ENCODE measurements at places on chromosomes 11 and 22. TPM values are rescaled to one million over a fixed set of nuclear protein-coding genes. Genes with fewer than 3 reads are reported as not detected.

DNA sequence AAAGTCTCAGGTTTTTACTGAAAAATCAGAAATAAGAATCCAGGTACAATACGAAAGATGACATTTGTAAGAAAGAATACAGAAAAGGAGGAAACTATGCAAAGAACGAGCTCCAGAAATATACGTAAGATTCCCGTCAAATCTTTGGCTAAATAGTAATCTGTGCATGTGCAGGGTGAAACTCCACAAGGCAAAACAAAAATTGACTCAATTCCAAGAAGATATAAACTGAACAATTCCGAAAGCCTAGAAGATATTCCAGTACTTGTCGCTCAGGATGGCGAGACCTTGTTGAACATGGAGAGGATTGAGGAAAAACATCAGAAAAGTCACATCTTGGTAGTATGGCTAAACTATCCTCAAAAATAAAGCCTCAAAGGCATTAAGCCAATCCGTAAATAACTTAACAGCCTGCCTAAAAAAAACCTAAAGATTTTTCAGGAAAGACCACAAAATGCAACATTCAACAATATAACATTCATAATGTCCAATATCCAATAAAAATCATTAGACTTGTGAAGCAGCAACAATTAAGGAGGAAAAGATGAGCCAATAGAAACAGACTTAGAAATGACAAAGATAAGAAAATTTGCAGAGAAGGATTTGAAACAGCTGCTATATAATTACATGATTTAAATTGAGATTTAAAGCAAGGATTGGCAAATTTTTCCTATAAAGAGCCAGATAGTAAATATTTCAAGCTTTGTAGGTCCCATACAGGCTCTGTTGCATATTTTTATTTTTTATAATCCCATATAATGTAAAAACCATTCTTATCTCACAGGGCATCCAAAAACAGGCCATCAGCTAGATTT lies 166.4 kb upstream of the UBASH3B start:
- DNase-seq: no peak
- no peaks in the 10 kb centered on the region for H3K4me1 ChIP-seq
- H3K36me3 ChIP-seq: no peaks in the 10 kb centered on the region
- no peak overlapping the region for H3K27ac ChIP-seq

GRCh38 chr11:67117672-67118180 lies 1.3 kb upstream of the KDM2A start:
- H3K4me1 ChIP-seq: peaks cover 33% of the 10 kb centered on the region
- H3K4me3 ChIP-seq: peak overlapping the region; percentile 88
- H3K27ac ChIP-seq: no peak overlapping the region
- peaks cover 17% of the 10 kb centered on the region for H3K36me3 ChIP-seq

GRCh38 chr11:2525941-2526807 lies 81.4 kb downstream of the KCNQ1 start:
- H3K36me3 ChIP-seq: peaks cover under 1% of the 10 kb centered on the region
- H3K27ac ChIP-seq: peak overlapping the region; percentile 78
- peaks cover 33% of the 10 kb centered on the region for H3K4me1 ChIP-seq

ZNF70 gene
- 6.9 TPM for total RNA-seq

CASP4 gene
- 81.9 TPM for total RNA-seq
